ENCODE measurements at places on chromosomes 3 and 15.

GRCh38 chr3:41612853-41613252, 349.1 kb downstream of the ULK4 start:
- DNase-seq, result no peak

DNA sequence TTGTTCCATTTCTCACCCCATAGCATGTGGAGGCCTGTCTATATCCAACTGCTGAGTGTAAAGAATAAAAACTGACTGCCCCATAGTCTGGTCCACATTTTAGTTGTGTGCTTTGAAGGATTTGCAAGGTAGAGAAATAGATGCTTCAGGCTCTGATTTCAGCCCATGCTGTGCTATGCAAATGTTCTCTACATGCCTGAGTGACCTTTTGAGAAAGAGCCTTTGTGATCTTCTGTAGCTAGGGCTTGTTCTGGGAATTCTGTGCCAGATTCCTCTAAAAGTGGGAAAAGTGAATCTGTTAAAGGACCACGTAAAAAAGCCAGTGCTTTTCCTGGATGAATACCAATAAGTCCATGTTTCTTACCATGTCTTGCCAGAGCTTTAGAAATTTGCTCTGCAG, 5.2 kb downstream of the KCTD6 start:
- DNase-seq, result no peak

- DNase-seq, result no peak
Measured at GRCh38 chr15:51579012-51579411, 43.6 kb downstream of the DMXL2 start.

GRCh38 chr15:84400820-84401219, 165.2 kb downstream of the GOLGA6L4 start:
- no peak for DNase-seq

- no peak for DNase-seq
Measured at GRCh38 chr3:171743327-171744157, 66.7 kb downstream of the PLD1 start.

DNA sequence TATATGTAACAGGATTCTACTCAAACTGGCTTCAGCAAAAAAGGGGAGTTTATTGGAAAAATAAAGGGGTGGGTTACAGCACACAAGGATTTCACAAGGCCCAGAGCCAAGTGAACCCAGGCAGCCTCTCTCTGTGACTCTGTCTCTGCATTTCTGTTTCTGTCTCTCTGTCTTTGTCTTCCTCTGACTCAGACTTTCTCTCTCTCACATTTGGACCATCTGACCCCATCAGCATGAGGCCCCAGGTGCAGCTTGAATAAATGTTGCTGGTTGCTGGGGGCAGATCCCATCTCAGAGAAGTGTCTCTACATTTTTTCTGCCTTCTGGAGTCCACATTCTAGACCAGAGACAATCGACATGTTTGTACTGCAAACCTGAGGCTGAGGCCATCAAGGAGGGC, 45.0 kb downstream of the RPLP1 start:
- no peak for DNase-seq

DNA sequence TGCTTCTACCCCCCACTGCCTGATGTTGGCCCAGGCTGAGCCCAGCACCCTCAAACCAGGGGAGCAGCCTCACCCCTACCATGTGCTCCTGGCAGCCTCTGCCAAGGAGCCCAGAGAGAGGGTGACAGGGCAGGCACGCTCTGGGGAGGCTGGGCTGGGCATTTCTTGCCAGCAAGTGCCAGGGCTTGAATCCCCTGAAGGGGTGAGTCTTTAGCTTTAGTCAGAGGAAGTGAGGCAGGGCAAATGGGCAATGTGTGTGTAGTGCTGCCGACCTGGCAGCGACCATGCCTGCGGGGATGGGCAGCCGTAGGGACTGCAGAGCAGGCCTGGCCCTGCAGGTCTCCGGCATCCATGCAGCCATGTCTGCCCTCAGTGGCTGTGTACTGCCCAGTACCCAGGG, 18.1 kb downstream of the DUSP7 start:
- DNase-seq, result no peak

GRCh38 chr3:25566358-25566920, 98.3 kb downstream of the TOP2B start:
- no peak for DNase-seq

DNA sequence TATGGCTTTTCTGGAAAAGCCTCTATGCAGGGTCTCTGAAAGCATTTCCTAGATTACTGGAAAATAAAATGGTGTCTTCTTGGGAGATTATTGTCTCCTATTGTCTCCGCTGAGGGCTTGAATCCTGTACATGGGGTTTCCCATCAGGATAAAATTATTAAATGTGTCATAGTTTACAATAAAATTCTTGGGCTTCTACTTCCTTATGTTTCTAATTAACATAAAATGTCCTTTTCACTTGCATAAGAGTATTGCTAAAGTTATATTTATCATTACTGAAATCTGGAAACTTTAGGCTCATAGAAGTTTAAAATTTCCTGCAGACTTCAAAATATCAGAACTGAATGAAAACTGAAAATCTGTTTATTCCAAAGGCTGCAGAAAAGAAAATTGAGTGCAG, 595.5 kb upstream of the AGTR1 start:
- DNase-seq, result no peak
